Activated T-helper 2 cell treated with anti-CD3 and anti-CD28 coated beads, Interferon-gamma antibody, Interleukin-2, Interleukin-4, amounts not matched to agents 10 μg/mL and 5 μg/mL and 100 μg/mL, durations not matched to agents 14 hours and 24 hours and 36 hours (primary cell): ENCODE measurements at places on chromosomes 3 and 15. TPM values are rescaled to one million over a fixed set of nuclear protein-coding genes. Genes with fewer than 3 reads are reported as not detected.

DNA sequence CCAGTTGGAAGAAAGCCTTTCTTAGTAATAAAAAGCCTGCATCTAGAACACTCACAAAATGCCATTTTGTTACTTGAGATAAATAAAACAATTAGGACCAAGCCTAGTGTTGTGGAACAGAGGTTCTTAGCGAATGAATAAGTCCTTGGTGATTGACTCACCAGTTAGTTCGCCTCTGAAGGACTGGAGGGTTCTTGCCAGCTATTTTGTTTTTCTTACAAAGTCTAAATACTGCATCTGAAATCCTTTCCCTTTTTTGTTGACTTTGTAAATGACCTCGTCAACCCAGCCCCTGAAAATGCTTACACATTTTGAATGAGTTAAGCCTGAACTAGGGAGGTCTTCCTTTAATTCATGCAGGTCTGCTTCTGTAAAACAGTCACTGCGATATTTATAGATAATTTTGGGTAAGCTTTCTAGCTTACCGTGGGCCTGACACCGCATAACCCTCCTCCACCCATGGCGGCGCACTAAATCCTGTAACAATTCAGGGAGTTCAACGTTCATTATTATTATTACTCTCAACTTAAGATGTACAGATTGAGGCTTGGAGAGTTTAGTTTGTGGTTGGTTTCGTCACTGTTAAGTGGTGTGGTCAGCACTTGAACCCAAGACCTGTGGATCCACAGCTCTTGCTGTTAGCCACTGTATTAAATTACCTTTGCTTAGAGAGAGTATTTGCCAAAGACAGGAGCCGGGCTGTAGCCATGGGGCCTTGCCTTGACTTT, 45.0 kb upstream of the SACM1L start:
- peaks cover 18% of the 10 kb centered on the region for H3K4me1 ChIP-seq
- no peaks in the 10 kb centered on the region for H3K27me3 ChIP-seq
- no peak overlapping the region for H3K27ac ChIP-seq
- H3K4me3 ChIP-seq, result no peak overlapping the region

- DNase-seq, result no peak
- H3K27ac ChIP-seq, result no peak overlapping the region
- no peak overlapping the region for H3K4me3 ChIP-seq
- no peaks in the 10 kb centered on the region for H3K36me3 ChIP-seq
Measured at GRCh38 chr15:62834686-62835329, 207.7 kb upstream of the TPM1 start.

GRCh38 chr3:79517766-79518413, 249.9 kb downstream of the ROBO1 start:
- no peaks in the 10 kb centered on the region for H3K4me1 ChIP-seq
- H3K4me3 ChIP-seq, result no peak overlapping the region
- H3K27ac ChIP-seq, result no peak overlapping the region
- no peaks in the 10 kb centered on the region for H3K36me3 ChIP-seq
- no peaks in the 10 kb centered on the region for H3K27me3 ChIP-seq

DNA sequence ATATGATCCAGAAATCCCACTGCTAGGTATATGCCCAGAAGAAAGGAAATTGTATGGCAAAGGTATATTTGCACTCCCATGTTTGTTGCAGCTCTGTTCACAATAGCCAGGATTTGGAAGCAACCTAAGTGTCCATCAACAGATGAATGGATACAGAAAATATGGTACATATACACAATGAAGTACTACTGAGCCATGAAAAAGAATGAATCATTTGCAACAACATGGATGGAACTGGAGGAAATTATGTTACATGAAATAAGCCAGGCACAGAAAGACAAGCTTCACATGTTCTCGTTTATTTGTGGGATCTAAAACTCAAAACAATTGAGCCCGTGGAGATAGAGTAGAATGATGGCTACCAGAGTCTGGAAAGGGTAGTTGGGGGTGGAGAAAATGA, 55.5 kb upstream of the BDH1 start:
- H3K36me3 ChIP-seq, result peaks cover 74% of the 10 kb centered on the region
- no peak for DNase-seq
- no peak overlapping the region for H3K4me3 ChIP-seq
- H3K27ac ChIP-seq, result no peak overlapping the region
- H3K4me1 ChIP-seq, result peaks cover 16% of the 10 kb centered on the region

Gene GREM1
- 0.23 TPM in 1 of 2 replicates, not detected in the other for total RNA-seq

Gene TMC3
- not detected in 2 replicates for total RNA-seq

Gene TRIM42
- total RNA-seq, result not detected in 2 replicates
